ENCODE measurements at places on chromosomes 11 and 22. TPM values are rescaled to one million over a fixed set of nuclear protein-coding genes. Genes with fewer than 3 reads are reported as not detected.

HPX gene
- total RNA-seq: not detected

MACROD1 gene
- 15.7 TPM for total RNA-seq

TEX12 gene
- total RNA-seq: 0.43 TPM

OR6A2 gene
- total RNA-seq: 0.05 TPM
